ENCODE measurements at places on chromosomes 3 and 15.

DNA sequence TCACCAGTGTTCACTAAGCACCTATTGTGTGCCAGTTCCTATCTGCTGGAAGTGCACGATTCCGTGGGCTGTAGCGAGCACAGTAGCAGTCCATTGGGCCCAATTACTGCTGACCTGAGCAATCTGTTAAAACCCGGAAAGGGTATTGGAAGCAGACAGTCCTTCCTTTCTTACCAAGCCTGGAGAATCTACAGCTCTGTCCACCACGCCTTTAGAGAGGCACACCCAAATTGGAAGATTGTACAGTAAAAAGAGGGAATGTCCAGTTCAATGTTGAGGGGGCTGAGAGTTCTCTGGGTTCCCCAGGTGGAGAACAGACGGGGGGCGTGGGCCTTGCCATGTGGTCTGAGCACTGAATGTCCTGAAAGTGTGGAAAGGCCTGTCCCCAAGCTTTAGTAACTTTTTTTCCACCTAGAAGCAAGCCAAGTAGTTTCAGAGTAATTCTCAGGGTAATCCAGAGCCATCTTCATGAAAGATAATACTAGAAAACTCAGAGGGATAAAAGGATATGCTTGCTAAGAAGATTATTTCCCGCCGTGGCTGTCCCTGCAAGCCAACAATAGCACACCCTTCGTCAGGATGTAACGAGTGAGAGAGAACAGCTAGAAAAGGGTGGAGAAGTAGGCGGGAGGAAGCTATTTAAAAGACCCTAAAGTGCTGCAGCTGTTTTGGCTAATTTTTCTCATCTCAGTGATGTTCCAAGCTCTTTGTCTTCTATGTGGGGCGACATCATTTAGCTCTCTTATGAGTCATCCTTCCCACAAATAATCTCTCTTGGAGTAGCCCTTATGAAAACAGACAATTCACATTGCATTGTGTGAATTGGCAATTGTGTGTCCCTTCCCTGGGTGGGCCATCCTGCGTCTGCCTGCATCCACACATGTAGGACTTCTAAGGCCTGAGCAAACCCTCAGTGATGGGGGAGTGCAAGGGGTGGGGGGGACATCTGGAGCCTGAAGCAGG lies 181.0 kb downstream of the ATG7 start:
- DNase-seq, result no peak

DNA sequence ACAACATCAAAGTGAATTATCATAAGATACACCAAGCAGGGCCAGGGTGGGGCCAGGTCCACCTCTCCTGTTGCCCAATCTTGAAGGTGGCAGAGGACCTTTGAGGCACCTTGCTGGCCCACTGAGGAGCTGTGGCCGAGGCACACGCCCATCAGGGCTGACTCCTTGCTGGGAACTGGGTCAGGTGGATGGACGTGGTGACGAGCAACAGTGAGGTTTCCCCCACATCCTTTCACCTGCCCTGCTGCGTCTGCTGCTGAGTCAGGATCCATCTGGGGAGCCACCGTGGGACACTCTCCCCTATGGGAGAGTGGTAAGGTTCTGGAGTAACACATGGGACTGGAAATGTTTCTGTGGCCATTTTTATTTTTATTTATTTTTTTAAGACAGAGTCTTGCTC lies 17.3 kb upstream of the FURIN start:
- no peak for DNase-seq

- no peak for DNase-seq
These were observed 140.2 kb upstream of the PLXND1 start for GRCh38 chr3:129746629-129747028.

- no peak for DNase-seq
These were observed 396.1 kb downstream of the VGLL3 start for GRCh38 chr3:86594838-86595237.

- no peak for DNase-seq
These were observed 79.6 kb upstream of the SLC6A6 start for GRCh38 chr3:14322667-14323295.

Measured in NCI-H1105 (cell line).